Activated CD8-positive, alpha-beta memory T cell treated with anti-CD3 and anti-CD28 coated beads, Interleukin-2, amount 10 ng/mL, durations not matched to agents 7 days and 5 days (primary cell): ENCODE measurements at places on chromosomes 3 and 15. TPM values are rescaled to one million over a fixed set of nuclear protein-coding genes. Genes with fewer than 3 reads are reported as not detected.

The NECTIN3 gene
- total RNA-seq = 16.9 TPM

The TGM5 gene
- 1.1 TPM for total RNA-seq

The ACAN gene
- not detected for total RNA-seq

The ZBTB38 gene
- total RNA-seq = 42.5 TPM

The CHDH gene
- 0.53 TPM for total RNA-seq

The CORO2B gene
- not detected for total RNA-seq

The ST6GAL1 gene
- 102 TPM for total RNA-seq

The TARS3 gene
- total RNA-seq = 11.8 TPM

The ANKUB1 gene
- total RNA-seq = not detected

The C2CD4A gene
- not detected for total RNA-seq
